Left ventricle myocardium superior (tissue), 1 donor: ENCODE measurements at places on chromosomes 3 and 15. TPM values are rescaled to one million over a fixed set of nuclear protein-coding genes. Genes with fewer than 3 reads are reported as not detected.
A peak's percentile ranks its signal among the peaks of the same experiment; 100 is the strongest.

The IGF1R gene
- 33.3 TPM for total RNA-seq

The CYP8B1 gene
- total RNA-seq: not detected

The CFAP100 gene
- not detected for total RNA-seq

The AP3B2 gene
- total RNA-seq: 0.84 TPM

The KBTBD12 gene
- 27.5 TPM for total RNA-seq

The C3orf85 gene
- not detected for total RNA-seq

The CXCR6 gene
- 0.59 TPM for total RNA-seq

The SIN3A gene
- 28.3 TPM for total RNA-seq

The ADGRG7 gene
- total RNA-seq: not detected

The PLCH1 gene
- total RNA-seq: 0.50 TPM

The LYZL4 gene
- not detected for total RNA-seq

DNA sequence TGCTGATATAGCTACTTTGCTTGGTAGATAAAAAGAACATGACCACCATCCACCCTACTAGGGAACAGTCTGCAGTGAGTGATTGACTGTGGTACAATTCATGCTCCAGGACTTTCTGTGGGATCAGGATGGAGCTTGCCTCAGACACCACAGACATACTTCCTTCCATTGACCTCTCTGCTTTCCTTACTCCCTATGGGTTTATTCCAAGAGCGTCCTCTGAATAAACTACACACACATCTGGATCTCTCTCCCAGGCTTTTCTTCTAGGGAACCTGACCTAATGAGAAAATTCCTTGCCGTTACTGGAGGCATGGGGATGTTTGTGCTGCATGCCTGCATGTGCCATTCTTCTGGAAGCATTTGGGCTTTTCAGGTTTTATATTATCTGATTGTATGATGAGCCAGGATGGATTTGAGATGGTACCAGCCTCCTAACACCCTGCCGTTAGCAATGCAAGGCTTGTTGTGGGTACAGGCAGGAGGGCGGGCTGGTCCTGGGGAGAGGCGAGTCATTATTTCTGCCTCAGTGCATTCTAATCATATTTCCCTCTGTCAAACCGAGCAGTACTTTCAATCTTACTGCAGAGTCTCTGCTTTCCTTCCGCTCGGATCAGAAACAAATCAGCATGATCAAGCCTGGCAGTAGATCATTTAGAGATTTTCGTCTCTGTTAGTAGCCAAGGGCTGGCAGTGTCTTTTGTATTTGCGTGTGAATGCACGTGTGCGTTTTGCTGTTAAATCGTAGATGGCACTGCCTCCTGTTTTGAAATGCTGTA, 279.2 kb downstream of the PDCD6IP start:
- no peak for DNase-seq

GRCh38 chr3:173396191-173397041, 1.1 kb upstream of the NLGN1 start:
- DNase-seq: peak; percentile 26

GRCh38 chr15:76223521-76223920, 87.7 kb downstream of the ETFA start:
- no peak for DNase-seq

DNA sequence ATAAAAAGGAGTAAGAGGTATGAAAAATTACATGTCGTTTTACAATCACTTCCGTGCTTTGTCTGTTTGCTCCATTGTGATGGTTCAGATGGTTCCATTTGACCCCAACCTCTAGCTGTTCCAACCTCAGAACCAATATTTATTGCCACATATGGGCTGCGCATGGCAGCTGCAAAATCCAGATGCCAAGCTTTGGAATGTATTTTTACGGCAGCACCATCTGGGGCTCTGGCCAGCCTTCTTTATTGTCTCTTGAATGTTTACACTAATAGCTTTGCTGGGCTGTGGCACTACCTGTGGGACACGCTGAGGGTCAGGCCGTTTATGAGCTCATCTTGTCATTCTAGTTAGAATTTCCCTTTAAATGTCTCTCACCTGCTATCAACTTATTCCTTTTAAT, 219.8 kb downstream of the ROBO2 start:
- no peak for DNase-seq

- no peak for DNase-seq
These were observed 345.7 kb downstream of the SV2B start for GRCh38 chr15:91445695-91446228.

- no peak for DNase-seq
These were observed 77.6 kb downstream of the EDEM1 start for GRCh38 chr3:5264896-5265770.

DNA sequence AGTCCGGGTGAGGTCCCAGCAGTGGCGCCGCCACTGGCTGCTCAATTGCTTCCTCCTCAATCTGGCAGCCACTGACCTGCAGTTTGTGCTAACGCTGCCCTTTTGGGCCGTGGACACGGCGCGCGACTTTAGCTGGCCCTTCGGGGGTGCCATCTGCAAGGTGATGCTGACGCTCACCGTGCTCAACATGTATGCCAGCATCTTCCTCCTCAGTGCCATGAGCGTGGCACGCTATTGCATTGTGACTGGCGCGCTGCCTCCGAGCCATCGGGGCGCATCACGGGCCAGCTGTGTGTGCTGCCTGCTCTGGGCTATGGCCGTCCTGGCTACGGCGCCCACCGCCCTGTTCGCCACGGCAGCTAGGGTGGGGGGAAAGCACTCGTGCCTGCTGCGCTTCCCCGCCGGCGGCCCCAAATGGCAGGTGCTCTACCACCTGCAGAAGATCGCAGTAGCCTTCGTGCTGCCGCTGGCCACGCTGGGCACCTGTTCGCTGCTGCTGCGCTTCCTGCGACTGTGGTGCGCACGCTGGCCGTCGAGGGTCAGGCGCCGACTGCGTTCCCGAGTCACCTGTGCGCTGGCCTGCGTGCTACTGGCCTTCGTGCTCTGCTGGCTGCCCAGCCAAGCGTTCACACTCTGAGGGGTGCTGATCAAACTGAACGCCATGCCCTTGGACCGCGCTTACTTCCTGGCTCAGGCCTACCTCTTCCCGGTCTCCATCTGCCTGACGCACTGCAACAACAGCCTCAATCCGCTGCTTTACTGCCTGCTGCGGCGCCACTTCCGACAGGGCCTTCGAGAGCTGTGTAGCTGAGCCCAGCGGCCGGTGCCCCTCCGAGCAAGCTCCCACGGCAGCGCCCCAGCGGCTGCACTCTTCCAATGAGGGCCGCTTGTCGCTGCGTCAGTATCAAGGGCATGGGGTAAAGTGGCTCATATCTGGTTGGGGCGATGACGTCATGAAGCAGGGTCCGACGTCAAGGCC, 20.3 kb upstream of the ADAMTS7 start:
- no peak for DNase-seq

DNA sequence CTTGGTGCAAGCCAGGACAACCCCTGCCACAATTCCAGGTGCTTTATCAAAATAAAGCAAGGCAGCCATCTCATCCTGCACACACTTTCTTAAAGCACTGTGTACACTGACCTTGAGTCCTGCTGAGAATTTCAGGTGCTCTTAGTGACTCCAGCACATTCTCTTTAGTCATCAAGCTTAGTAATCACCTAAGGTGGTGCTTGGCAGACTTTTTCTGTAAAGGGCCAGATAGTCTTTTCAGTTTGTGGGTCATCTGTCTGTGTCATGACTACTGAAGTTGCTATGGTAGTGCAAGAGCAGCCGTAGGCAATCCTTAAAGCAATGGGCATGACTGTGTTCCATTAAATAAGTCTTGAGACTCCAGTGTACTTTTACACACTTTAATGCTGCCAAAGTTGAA, 36.4 kb downstream of the RIOX2 start:
- DNase-seq: no peak

- DNase-seq: no peak
These were observed 47.6 kb downstream of the OSTN start for GRCh38 chr3:191246630-191247029.

GRCh38 chr3:37668431-37668817, 193.3 kb upstream of the CTDSPL start:
- no peak for DNase-seq

DNA sequence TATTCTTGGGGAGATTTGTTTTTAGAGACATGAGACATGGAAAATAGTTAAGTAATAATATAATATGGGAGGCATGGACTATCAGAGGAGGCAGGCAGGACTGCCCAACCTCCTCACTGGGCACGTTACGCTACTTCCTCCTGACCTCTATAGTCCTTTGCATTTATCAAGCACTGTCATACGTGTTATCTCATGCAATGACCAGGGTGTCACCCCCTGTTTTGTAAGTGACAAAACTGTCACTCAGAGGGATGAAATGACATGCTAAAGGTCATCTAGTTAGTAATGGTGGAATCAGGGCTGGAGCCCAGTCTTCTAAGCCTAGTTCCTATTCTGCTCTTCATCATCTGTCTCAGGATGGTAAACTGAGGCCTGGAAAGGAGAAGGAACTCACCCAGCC, 66.7 kb downstream of the ST6GAL1 start:
- no peak for DNase-seq

DNA sequence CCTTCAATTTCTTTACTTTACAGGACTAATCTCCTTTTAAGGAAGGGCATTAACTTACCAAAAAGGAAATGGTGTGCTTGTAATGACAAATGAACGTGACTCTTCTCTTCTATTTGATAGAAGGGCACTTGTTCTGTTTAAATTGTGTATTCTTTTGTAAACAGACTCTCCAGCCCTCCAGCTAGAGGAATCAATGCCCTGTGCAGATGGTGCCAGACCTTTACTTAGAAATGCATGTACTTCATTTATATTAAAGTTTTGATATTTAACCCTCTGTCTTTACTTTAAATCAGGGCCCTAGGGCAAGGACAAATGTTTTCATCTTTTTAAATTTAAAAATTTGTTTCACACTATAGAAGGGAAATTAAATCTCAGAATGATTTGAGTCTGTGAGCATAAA, 355.1 kb downstream of the GBE1 start:
- no peak for DNase-seq

- DNase-seq: no peak
These were observed 108.4 kb upstream of the ZNF385D start for GRCh38 chr3:21859124-21860081.

GRCh38 chr15:77617476-77618230, 15.1 kb downstream of the LINGO1 start:
- no peak for DNase-seq

DNA sequence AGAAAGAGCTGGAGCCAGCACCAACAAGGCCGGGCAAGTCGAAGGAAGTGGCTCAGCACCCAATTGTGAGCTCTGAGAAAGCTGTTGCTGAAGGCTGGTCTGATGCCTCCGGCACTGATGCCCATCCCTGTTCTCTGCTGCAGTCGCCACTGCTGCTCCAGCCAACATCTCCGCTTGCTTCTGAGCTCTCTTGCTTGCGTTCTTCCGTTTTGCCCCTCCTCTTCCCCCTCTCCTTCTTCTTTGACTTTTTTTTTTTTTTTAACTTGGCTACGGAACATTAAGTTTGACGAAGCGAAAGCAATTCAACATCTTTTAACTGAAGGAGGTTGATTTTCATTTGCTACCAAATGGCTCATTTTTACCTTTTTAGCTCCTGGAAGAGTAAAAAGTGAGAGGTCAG, 442.9 kb downstream of the MCTP2 start:
- no peak for DNase-seq

DNA sequence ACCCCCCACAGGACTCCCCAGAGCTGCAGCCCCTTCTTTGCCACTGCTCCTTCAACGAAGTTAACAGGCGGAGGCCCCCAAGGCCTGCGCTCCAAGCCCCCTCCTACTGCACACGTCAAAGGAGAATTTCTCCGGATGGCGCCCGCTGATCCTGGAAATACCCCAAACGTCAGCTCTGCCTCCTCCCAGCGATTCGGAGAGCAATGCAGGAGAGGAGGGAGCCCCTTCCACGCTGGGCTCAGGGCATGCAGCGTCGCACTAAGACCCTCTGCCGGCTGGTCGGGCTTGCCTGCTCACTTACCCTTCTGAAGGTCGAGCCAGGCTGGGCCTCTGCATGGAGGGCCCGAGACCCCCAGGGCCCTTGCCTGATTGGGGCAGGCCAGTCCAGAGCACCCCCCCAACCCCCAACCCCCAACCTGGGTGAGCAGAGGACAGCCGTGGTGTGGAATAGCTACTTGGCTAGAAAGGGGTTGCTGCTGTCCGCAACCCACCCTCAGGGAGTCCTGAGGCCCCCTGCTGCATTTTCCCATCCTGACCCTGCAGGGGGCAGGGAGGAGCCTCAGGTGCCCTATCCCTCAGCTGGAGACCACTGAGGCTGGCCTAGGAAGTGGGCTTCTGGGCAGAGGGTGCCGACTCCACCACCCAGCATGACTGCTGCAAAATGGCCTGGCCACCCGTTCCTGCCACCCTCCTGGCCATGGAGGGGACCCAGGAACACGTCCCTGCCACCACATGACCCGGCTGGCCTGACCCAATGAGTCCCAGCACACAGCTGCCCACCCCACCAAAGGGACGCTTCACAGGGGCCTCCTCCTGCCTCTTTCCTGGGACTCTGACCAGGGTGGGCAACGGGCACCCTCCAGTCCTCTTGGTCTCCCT, 976 bp downstream of the ATP2B2 start:
- DNase-seq: no peak

DNA sequence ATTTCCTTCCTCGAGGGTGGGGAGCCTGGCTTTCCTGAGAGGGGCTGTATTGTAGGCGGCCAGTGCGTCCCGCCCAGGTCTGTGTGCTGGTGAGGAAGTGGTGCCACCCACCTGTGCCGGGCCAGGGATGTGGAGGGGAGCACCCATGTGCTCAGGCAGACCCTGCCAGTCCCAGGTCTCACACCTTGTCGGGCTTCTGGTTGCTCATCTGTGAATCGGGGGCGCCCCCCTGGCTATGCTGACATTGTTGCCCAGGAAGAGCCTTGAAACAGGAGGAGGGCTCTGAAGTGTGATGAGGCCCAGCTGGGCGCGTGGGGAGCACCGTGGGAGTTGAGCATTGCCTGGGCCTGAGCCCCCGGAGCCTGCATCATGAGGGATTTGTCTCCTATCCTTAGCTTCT, 4.8 kb downstream of the FBLN2 start:
- no peak for DNase-seq

DNA sequence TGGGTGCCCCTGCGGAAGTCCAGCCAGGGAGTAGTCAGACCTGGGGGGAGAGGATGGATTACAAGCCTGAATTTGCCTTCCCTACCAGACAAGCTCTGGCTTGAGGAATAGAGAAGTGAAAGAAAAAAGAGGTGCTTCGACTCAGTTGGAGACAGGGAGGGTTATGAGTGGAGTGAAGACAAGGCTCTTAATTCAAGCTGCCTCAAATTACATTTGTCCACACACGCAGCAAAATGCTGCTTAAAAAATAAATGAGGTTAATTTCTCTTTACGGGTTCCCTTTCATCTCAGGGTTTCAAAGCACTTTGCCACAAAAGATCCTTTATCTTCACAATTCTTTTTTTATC, 49.0 kb upstream of the SLC4A7 start:
- no peak for DNase-seq

DNA sequence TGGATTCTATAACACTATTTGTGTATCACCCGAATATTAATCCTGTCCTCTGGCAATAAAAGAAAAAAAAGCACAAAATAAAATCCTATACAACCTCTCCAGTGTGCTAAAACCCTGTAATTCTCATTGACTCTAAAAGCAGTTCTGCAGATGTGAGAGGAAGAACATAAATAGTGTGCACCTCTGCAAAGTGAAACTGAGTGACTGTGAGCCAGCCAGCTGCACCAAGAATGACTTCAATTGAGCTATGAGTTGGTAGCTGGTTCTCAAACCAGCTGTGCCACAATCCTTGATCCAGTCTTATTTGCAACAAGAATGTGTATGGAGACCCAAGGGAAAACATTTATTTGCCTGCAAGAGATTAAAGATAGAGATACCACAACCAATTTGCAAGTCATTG, 31.2 kb upstream of the COL8A1 start:
- DNase-seq: no peak
